Lung (tissue), 17 donors: ENCODE measurements at places on chromosomes 1 and 21. TPM values are rescaled to one million over a fixed set of nuclear protein-coding genes. Genes with fewer than 3 reads are reported as not detected.

The ROR1 gene
- 23.2 TPM for total RNA-seq

The PTGS2 gene
- 18.3 TPM for total RNA-seq

The MYBPH gene
- total RNA-seq: not detected

The CFAP126 gene
- total RNA-seq: 25.1 TPM

GRCh38 chr1:224785040-224785328 is 144.5 kb upstream of the DNAH14 start:
- DNase-seq: peak; percentile 21

DNA sequence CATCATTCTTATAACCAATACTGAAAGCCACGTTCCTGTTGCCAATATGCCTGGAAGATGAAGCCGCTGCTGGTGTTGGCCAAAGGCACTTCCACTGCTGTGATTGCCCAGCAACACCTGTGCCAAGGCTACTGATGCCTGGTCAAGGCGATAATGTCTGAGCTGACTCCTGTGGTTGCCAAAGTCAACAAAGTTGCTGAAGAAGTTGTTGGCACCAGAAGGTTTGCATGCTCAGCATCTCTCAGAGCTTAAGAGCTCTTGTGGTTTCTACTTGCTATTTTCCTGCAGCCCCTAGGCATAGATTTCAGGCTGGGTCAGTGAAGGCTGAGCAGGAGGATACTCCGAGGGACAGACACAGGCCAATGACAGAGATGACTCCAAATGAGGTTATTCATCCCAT is 63.4 kb upstream of the RAB3GAP2 start:
- DNase-seq: peak; percentile 47

GRCh38 chr1:115419571-115419970 is 81.5 kb upstream of the NGF start:
- no peak for DNase-seq

DNA sequence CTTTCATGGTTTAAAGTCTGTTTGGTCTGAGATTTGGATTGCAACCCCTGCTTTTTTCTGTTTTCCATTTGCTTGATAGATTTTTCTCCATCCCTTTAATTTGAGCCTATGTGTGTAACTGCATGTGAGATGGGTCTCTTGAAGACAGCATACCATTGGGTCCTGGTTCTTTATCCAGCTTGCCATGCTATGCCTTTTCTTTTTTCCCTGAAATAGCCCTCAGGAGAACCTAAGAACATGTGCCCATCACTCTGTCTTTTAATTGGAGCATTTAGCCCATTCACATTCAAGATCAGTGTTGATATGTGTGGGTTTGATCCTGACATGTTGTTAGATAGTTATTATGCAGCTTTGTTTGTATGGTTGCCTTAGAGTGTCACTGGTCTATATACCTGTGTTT is 21.7 kb upstream of the DENND1B start:
- DNase-seq: no peak

GRCh38 chr1:30336550-30337323 is 386.6 kb downstream of the MATN1 start:
- DNase-seq: no peak

DNA sequence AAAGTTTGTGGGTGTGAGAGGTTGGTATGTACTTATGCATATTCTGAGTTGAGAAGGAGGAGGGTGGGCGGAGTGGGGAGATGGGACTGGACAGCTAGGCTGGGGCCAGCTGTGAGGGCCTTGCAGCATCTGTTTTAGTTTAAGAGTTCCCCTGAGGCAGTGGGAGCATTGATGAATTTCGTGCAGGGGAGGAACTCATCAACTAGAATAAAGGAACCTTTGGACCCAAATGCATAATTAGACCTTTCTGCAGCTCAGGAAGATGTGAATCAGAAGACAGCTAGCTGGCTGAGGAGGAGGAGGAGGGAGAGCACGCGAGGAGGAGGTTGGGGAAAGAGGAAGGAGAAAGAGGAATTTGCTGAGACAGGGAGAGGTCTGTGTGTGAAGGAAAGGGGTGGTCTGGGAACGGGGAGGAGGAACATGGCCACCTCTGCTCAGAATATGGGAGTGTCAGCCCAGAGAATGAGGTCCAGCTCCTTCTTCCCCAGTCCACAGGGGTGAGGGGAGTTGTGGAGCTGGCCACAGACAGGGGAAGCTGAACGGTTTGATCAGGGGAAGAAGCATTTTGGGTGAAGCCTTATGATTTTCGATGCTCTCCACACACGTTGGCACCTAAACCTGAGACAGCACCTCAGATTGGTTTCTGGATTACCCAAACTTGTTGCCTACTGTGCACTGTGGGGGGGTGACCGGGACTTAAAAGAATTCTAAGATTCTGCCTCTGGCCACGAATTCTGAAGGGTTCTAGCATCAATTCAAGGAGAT is 27.7 kb downstream of the MYOG start:
- DNase-seq: no peak

GRCh38 chr1:202130816-202131522 is 8.3 kb downstream of the GPR37L1 start:
- DNase-seq: no peak

- DNase-seq: peak; percentile 22
Observed at GRCh38 chr1:214107322-214108096, 119.7 kb downstream of the PROX1 start.

GRCh38 chr1:5725406-5725805 is 266.8 kb downstream of the NPHP4 start:
- DNase-seq: no peak

- DNase-seq: no peak
Observed at GRCh38 chr1:205929496-205930194, 13.6 kb downstream of the SLC26A9 start.
